ENCODE measurements at places on chromosomes 5 and 9. TPM values are rescaled to one million over a fixed set of nuclear protein-coding genes. Genes with fewer than 3 reads are reported as not detected.

The C5orf52 gene
- polyA plus RNA-seq, result not detected

The EIF4E1B gene
- polyA plus RNA-seq, result 0.20 TPM

The NINJ1 gene
- 100 TPM for polyA plus RNA-seq

The PCDHA7 gene
- 0.22 TPM for polyA plus RNA-seq

The DOCK2 gene
- polyA plus RNA-seq, result 1.3 TPM

The NTNG2 gene
- polyA plus RNA-seq, result 0.55 TPM

The CDC25C gene
- polyA plus RNA-seq, result 0.03 TPM

The SNX2 gene
- 26.7 TPM for polyA plus RNA-seq

The AQP3 gene
- 11.4 TPM for polyA plus RNA-seq

The BNC2 gene
- polyA plus RNA-seq, result 3.6 TPM

The NUTM2F gene
- polyA plus RNA-seq, result not detected

The NIPAL4 gene
- polyA plus RNA-seq, result 0.11 TPM

The ZCCHC9 gene
- 17.6 TPM for polyA plus RNA-seq

The CD274 gene
- polyA plus RNA-seq, result 0.87 TPM

The CCNO gene
- 0.70 TPM for polyA plus RNA-seq

The SLC6A19 gene
- polyA plus RNA-seq, result not detected

The LEAP2 gene
- 1.1 TPM for polyA plus RNA-seq

The SMIM27 gene
- polyA plus RNA-seq, result 14.4 TPM

The SLC27A4 gene
- polyA plus RNA-seq, result 10.9 TPM

The NUDT12 gene
- 5.0 TPM for polyA plus RNA-seq

The TOMM5 gene
- 175 TPM for polyA plus RNA-seq

The SPINK13 gene
- polyA plus RNA-seq, result 0.15 TPM

The ADAMTSL1 gene
- 5.1 TPM for polyA plus RNA-seq

All from adipose tissue (tissue), 3 donors.